ENCODE measurements at places on chromosomes 13 and 19.
A peak's percentile ranks its signal among the peaks of the same experiment; 100 is the strongest.

- DNase-seq: peak; percentile 80
Observed at GRCh38 chr19:53467485-53468262, at the start of gene ZNF813. ZNF813 (plus strand) TSS chr19:53467733; CDS start chr19:53483823, 16,090 bp downstream.

- no peak for DNase-seq
Observed at GRCh38 chr19:55398200-55398925, 9.2 kb downstream of the UBE2S start.

GRCh38 chr19:49727217-49728030, 35.7 kb downstream of the TSKS start:
- DNase-seq: no peak

DNA sequence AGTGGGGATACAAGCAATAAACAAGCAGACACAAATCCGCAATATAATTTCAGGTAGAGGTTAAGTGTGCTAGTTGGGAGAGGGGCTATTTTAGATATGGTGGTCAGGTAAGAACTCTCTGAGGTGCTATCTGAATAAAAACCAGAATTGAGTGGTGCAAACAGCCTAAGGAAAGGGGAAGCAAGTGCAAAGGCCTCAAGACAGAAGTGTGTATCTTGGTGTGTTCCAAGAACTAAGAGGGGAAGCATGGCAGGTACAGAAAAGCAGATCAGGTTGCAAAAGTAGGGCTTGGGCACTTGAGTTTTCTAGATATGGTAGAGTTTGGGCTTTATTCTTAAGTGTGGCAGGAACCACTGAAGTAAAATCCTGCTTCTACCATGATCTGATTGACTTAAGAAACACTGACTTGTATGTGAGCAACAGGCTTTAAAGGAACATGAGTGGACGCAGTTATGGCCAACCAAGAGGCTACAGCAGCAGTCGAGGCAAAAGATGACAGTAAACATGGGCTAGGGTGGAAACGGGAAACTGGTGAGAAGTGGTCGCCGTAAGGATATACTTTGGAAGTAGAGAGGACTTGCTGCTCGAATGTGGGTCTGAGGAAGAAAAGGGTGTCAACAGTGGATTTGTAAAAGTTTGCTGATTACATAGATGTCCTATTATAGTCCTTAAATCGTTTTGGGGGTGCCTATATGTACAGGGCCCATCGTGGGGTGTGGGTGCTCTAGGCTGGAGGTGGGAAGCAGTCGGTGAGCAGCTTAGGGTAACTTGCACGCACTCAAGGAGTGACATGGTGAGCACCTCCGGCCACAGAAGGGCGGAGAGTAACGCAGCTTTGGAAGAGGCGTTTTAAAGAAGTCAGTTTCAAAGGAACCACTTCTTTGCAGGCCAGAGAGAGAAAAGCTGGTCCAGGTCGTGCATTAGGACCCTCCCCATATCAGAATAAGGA, 677 bp downstream of the TGDS start:
- DNase-seq: peak; percentile 9

- DNase-seq: no peak
Observed at GRCh38 chr13:78680576-78681350, 21.8 kb upstream of the OBI1 start.

DNA sequence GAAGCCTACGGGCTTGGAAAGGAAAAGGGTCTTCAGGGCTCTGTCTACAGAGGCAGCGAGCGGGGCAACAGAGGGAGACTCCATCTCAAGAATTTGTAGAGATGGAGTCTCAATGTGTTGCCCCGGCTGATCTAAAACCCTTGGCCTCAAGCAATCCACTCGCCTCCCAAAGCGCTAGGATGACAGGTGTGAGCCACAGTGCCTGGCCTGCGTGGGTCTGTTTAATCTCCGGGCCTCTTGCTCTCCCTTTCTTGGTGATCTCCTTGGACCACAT, 8.1 kb downstream of the RPS9 start:
- DNase-seq: no peak

- no peak for DNase-seq
Observed at GRCh38 chr19:34475975-34476594, 5.5 kb upstream of the WTIP start.

GRCh38 chr19:54352546-54352945, 12.2 kb downstream of the LAIR1 start:
- DNase-seq: no peak

DNA sequence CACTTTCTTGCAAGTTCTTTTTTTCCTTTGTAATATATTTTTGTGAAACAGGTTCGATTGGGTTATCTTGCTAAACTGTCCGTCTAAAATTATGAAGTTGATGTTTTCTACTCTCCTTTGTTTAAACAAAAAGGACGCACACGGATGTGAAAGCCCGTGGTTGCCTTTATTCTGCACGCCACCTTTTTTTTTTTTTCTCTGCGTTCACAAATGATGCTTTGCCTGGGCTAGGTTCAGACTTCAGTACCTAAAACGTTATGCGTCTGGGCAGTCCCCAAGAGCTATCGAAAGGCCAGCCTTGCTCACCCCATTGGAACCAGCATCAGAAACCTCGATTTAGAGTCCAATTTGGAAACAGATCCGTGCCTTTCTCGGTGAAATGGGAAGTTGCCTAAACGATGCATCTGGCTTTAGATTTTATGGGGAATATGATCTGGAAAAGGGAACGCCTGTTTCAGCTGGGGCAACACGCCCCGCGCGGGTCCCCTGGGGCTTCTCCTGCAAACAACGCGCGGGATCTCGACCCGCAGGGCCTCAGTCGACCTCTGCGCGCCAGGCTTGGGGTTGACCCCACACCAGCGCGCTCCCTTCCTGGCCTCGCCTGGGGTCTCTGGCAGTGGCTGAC, 113.9 kb downstream of the KCNRG start:
- DNase-seq: no peak

- DNase-seq: no peak
Observed at GRCh38 chr19:12947702-12948611, 2.3 kb downstream of the RAD23A start.

DNA sequence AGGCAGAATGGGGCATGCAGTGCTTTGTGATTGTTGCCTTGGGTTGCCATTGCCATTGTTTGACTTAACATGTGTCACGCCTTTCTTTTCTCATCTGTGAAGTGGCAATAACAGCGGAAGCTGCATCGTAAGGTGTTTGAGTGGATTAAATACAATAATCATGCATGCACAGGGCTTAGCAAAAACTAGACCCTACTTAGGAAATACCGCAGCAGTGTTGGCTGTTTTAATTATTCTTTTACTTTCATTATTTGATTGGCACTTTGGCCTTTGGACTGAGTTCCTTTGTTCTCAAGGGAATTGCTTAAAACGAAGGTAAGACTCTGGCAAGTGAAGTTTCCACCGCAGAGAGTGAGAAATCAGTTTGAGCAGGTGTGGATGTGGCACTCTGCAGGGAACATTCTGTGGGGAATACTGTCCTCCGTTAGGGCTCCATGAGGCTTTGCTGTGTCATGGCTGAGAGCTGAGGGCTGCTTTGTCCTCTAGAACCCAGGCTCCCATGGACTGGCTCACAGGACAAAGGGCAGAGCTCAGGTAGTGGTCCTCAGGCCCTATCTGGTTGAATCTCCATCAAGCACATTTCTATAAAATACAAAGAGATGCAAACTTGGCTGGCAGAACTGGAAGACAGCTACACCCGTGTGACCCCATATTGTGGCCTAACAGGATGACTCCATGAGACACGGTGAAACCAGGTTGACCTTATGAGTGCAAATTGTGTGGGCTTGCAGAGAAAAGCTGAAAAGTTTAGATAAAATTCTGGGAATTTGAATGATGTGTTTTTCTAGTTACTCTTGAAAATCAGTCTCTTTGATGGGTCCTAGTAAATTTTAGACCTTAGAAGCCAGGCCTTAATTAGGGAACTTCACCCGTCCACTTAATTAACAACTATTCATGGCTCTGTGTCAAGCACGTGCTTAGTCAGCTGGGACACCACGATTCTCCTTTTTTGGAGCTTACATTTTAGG, 407.2 kb downstream of the KCNRG start:
- no peak for DNase-seq

DNA sequence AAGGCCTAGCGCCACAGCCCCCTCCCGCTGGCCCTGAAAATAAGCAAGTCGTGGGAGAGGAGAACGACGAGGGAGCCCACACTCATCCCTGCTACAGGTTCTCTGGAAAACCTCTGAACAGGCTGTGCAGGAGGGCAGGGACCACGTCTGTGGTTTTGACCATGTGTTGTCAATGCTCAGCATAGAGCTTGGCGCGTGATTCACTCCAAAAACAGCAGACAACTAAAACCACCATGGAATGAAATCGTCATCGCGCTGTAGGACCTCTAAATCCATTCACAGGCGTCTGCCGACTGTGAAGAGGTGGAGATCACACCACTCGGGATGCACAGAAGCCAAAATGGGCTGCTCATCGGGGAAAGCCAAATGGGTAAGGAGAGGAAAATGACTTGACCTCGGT, 121.3 kb downstream of the COL4A1 start:
- peak; percentile 92 for DNase-seq

DNA sequence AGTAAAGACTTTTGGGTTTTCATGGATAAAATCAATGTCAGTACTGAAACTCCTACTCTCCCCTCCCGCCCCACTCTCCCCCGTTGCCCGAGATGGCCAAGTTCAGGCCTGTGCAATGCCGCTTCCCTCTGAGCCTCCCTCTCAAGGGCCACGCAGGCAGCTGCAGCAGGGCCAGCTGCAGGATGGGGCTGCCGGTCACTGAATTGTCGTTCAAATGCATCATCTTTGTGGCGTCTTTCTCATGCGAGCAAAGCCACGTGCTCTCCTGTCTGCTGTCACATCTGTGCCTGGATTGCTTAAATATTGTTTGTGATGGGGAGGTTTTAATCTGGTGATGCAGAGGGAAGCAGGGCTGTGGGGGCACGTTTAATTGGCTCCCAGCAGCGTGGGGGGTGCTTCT, 26.6 kb downstream of the SHISA2 start:
- no peak for DNase-seq

DNA sequence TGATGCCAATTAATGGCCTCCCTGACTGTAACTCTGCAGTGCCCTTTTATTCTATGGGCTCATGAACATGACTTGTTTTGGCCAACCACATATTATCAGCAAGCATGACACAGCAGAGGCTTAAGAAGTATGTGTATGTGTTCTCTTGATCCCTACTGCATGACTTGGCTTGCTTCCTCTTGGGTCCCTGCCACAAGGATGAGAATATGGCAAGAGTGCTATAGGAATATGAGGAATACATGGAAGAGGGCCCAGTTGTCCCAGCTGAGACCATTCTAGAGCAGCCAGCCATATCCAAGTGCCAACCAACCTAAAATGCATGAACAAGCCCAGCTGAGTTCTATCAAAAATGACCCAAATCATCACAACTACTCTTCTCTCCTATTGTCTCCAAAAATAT, 576.7 kb upstream of the PCDH9 start:
- DNase-seq: no peak

DNA sequence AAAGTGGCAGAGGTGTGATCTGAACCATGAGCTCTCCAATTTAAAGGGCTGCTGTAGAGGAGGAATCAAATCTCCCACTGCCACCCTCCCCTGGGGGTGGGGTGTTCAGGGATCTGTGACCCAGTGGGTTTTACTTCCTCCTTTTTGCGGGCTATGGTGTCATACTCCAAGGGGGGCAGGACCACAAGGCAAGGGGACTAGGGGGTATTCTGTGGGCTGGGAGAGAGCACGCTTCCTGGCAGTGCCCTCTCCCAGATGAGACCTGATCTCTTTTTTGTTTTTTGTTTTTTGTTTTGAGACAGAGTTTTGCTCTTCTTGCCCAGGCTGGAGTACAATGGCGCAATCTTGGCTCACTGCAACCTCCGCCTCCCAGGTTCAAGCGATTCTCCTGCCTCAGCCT, 10.3 kb downstream of the PLD3 start:
- DNase-seq: no peak

- no peak for DNase-seq
Observed at GRCh38 chr13:112903071-112903577, 65.9 kb upstream of the MCF2L start.

- DNase-seq: no peak
Observed at GRCh38 chr19:39818626-39819097, 15.3 kb downstream of the DYRK1B start.

- no peak for DNase-seq
Observed at GRCh38 chr13:32925506-32925905, 90.7 kb upstream of the KL start.

- peak; percentile 2 for DNase-seq
Observed at GRCh38 chr13:102091231-102091630, 310.6 kb downstream of the FGF14 start.

- no peak for DNase-seq
Observed at GRCh38 chr19:57747472-57747807, 825 bp downstream of the ZNF776 start.

- DNase-seq: no peak
Observed at GRCh38 chr13:56561327-56561726, 579.4 kb upstream of the PRR20A start.

- DNase-seq: peak; percentile 77
Observed at GRCh38 chr13:61728471-61728870, 312.8 kb upstream of the PCDH20 start.

GRCh38 chr19:35879770-35880317, 11.5 kb downstream of the APLP1 start:
- DNase-seq: peak; percentile 90

DNA sequence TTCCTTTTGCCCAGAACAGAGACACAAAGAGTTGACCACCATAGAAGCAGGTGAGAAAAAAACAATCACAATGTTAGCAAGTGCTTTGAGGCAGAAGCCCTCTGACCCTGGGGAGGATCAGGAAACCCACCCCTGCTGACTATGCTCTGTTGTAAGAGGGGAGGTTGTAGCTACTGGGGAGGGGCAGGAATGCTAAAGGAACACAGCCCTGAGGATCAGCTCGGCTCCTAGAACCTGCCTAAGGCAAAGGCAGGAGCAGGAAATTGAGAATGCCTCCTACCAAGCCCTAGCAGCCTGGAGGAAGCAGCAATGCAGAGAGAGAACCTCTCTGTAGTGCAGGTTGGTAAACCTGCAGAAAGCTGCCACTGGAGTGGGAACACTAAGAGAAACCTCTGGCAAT, 624.0 kb upstream of the KLF12 start:
- no peak for DNase-seq

GRCh38 chr13:19794631-19795030, 11.9 kb upstream of the PSPC1 start:
- DNase-seq: no peak

GRCh38 chr13:43057653-43058317, 34.4 kb downstream of the DNAJC15 start:
- DNase-seq: peak; percentile 58

DNA sequence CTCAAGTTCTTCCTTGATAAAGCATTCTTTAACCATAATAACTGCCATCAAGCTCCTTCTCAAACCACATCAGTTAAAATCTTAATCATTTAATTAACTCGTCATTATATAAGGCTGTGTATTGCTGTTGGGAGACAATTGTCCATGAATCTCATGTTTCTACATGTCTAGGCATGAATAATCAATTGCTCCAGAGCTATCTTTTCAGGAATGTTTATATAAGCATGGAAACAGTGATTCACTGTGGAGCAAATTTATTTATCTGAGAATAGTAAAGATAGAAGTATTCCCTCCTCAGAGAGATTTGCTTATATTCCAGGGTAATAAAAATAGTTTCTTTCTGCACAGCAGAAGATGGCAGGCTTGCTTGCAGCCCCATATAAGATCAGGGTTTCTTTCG, 71.1 kb downstream of the CBY2 start:
- peak; percentile 70 for DNase-seq

GRCh38 chr13:74136084-74136658, 2.0 kb upstream of the KLF12 start:
- peak; percentile 58 for DNase-seq

Measured in fibroblast of skin of back (primary cell).